ENCODE measurements at places on chromosomes 6 and 20.

GRCh38 chr6:89050155-89050554 is 30.4 kb upstream of the PNRC1 start:
- no peak for DNase-seq

DNA sequence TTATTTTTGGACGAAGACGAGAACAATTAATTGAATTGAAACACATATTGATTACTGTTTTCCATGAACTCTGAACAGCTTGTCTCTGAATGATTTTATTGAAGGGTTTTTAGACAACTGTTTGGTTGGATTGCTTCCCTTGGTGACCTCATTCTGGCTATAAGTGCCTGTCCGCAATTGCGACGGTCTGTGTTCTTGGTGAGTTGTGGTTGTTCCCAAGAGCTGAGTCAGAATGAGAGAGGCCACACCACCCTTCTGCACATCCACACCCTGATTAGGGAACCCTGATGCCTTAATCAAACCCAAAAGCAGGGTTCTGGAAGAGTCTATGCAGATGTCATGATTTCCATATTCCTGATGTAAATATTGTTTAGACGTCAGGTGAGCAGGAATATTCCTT is 747.0 kb downstream of the PTPRT start:
- no peak for DNase-seq

DNA sequence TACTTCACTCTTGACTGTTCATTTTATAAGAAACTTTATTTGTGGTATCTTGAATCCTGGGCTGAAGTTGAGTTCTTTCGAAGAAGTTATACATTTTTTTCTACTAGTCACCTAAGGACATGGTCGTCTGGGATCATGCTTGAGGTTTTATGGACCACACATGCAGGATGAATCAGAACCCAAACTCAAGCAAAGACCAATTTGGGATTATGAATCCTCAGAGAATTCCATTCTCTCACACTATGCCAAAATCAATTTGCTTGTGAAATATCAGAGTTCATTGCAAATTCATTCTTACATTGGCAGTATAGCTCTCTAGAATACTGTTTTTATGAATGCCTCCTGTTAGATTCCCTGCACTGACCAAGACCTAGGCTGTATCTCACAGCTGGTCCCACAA is 114.3 kb upstream of the HDAC2 start:
- DNase-seq, result no peak

- DNase-seq, result no peak
Observed at GRCh38 chr6:136351518-136352110, 62.0 kb upstream of the BCLAF1 start.

DNA sequence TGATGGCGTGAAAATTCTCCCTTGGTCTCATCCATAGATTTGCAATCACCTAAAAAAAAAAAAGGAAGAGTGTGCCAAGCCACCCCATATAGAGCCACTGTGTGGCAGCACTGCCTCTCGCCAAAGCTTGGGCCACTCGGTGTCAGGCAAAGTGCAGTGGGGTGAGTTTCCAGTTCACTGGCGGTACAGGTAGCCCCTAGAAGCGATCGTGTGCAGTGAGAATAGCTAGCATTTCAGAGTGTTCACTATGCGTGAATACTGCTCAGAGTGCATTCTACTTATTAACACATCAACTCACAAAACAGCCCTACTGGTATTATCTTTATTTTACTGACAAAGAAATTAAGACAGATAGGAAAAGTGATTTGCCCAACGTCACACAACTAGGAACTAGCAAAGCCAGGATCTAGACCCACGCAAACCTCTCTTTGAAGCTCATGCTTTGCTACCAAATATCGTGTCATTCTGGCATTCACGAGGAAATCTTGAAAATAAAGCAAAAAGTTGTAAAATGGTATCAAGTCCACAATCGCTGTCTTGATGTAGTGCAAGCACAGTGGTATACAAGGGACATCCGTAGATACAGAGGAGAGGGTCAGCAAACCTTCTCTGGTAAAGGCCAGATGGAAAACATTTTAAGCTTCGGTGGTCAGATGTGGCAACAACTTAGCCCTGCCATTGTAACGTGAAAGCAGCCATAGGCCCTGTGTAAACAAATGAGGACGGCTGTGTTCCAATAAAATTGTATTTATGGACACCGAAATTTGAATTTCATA is 10.4 kb upstream of the GCNT2 start:
- peak; percentile 21 for DNase-seq

DNA sequence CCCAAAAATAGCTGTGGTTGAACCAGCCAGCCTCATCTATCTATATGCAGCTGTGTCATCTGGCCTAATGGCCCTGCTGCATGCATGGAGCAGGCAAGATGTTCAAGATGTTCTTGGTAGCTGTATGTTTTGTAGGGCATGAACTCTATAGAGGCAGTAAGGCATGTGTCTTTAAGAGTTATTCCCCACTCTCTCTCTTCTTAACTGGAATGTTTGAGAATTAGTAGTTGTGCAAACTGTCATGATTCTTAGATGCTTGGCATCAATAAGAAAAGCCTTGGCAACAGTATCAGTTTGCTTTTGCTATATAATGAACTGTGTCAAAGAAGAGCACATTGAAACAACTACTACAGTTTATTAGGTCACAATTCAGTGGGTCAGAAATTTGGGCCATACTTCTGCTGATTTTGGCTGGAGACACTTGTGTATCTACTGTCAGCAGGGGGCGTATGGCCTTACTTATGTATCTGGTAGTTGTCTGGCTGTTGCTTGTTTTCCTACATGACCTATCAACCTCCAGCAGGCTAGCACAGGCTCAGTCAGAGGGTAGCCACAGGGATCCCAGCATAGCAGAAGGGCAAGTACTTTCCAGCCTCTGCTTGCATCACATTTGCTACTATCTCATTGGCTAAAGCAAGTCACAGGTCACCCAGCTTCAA is 56.1 kb upstream of the LAMP5 start:
- no peak for DNase-seq

GRCh38 chr6:143286251-143286795 is 164.2 kb downstream of the ADAT2 start:
- no peak for DNase-seq

DNA sequence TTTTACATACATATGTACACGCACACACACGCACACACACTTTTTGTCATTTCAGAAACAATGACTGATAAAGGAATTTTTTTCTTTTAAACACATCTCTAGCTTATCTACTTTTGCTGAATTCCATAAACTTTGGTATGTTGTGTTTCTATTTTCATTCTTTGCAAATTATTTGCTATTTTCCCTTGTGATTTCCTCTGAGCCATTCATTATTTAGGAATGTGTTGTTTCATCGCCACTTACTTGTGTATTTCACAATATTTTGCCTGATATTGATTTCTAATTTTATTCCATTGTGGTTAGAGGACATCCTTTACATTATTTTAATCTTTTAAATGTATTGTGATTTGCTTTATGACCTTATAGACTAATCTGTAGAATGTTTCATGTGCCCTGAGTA is 23.6 kb upstream of the OR2J2 start:
- no peak for DNase-seq

GRCh38 chr6:135738636-135739035 is 112.9 kb upstream of the PDE7B start:
- no peak for DNase-seq

DNA sequence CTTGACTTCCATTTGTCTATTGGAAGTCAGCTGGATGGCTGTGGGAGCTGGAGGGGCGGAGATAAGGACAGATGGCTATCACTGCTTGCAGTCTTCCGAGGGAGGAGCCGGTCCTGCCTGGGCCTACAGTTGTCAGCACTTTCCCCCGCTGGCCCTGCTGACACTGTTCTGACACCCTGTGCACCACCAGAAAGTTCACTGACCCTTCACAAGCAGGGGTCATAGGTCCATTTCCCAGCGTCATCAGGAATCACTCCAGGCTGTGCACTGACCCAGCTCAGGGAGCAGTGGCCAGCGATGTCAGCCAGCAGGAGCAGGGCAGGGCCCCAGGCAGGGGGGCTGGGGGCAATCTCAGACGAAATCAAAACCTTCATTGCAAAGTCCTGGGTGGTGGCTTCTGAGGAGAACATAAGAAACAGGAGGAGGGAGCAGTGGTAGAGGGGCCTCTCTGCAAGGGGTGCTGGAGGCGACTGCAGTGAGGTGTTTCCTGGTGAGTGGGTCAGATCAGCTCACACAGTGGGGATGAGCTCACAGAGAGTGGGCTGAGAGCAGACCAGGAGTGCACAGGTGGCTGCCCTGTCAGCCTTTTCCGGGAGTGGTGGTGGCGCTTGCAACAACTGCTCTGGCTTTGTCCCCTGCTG is 26.5 kb upstream of the PLEKHG1 start:
- no peak for DNase-seq

GRCh38 chr6:45756606-45757005 is 259.1 kb downstream of the CLIC5 start:
- no peak for DNase-seq

DNA sequence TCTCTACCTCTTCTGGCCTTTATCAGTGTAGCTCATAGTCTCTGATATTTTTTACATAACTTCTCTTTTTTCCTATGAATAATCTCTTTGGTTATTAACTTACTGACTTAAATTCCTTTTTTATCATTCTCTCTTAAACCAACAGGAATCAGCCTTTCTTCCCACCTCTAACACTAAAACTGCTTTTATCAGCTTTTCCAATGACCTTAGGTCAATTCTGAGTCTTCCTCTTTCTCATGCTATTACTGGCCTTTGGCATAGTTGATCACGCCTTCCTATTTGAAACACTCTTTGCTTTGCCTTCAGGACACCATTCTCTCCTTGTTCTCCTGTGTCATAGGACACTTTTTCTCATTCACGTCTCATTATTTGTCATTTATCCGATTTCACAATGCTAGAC is 8.1 kb upstream of the HINT3 start:
- no peak for DNase-seq

- DNase-seq, result peak; percentile 55
Observed at GRCh38 chr6:14804001-14804784, 441.7 kb upstream of the JARID2 start.

- DNase-seq, result no peak
Observed at GRCh38 chr20:38789503-38790199, 15.8 kb upstream of the PPP1R16B start.

DNA sequence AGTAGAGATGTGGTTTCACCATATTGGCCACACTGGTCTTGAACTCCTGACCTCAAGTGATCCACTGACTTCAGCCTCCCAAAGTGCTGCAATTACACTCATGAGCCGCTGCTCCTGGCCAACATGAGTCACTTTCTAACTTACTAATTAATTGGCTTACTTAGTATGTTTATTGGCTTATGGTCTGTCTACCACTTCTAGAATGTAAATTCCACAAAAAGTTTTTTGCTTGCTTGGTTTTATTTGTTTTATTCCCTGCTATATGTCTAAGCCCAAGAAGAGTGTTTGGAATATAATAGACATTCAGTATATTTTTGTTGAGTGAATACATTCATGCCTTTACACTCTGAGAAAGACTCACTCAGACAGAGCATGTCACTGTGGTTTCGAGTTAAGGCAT is 86.0 kb downstream of the SAMD3 start:
- no peak for DNase-seq

GRCh38 chr6:47446669-47447330 is 30.8 kb upstream of the CD2AP start:
- DNase-seq, result no peak

- DNase-seq, result no peak
Observed at GRCh38 chr20:63325554-63326313, 32.7 kb downstream of the COL20A1 start.

- no peak for DNase-seq
Observed at GRCh38 chr6:105862936-105863607, 223.1 kb upstream of the PRDM1 start.

Data from cerebellar nuclear complex (tissue), 1 donor.